ENCODE measurements at places on chromosomes 11 and 22. TPM values are rescaled to one million over a fixed set of nuclear protein-coding genes. Genes with fewer than 3 reads are reported as not detected.

The OR2AG2 gene
- total RNA-seq, result not detected

The CHRM1 gene
- total RNA-seq, result not detected

The CRYBB3 gene
- total RNA-seq, result not detected

The MYOD1 gene
- total RNA-seq, result not detected

GRCh38 chr11:119982517-119983239 lies 155.2 kb downstream of the TRIM29 start:
- no peak for DNase-seq

GRCh38 chr11:94550513-94550912 lies 6.8 kb downstream of the FUT4 start:
- no peak for DNase-seq

DNA sequence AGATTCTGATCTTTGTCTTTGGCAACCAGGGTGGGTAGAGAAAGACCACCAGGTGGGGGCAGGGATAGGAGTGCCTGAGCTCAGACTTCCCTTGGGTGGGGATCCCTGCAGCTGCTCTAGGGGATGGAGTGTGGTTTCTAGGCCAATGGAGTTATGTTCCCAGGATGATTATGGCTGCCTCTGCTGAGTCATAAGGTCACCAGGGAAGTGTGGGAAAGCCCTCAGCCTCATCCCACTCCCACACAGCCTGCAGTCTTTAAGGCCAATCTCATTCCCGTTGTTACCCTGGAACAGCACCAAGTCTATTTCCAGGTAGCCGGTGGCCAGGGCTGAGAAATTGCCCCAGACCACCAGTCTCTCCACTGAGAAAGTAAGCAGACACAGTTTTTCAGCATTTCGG lies 2269.3 kb upstream of the RAG2 start:
- DNase-seq, result no peak

DNA sequence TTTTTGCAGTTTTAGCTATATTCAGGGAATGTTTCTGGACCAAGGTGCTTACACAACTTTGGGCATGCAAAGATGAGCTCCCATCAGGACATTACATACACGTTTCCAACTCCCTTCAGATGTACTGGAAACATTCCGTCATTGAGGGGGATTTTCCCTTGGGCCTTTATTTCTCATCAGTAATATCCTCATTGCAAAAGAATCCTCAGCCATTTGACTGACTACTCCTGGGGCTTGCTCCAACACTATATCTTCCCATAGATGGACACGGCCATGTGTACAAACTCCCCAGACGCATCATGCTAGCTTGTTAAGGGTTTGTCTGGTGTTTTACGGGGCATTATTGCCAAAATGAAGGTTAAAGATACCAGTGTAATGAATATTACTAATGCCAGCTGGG lies 59.3 kb upstream of the NUP160 start:
- no peak for DNase-seq

- no peak for DNase-seq
These were observed 315.8 kb downstream of the CASP12 start for GRCh38 chr11:104582431-104582830.

DNA sequence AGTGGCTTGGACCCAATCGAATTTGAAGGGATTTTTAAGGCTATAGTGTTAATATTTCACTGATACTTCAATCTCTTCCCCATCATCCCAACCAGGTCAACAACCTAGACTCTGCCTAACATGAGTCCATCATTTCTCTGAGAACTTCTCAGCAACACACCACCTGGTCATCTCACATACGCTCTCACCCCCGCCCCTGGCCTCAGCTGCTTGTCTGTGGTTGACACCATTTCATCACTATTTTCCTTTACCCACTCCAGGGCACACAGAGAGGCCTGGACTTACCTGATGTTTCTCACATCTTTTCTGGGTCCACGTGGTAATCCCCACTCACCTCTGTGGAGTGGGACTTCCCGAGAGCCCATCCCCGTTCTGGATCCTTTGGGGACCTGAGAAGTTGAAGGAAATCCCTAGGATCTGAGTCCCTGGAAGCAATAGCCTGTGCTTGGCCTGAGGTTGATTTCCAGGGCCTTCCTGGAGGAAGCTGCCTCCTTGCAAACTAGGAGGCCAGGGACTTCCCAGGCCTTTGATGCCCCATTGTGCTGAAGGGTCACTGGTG lies 3.2 kb downstream of the P2RX3 start:
- no peak for DNase-seq

DNA sequence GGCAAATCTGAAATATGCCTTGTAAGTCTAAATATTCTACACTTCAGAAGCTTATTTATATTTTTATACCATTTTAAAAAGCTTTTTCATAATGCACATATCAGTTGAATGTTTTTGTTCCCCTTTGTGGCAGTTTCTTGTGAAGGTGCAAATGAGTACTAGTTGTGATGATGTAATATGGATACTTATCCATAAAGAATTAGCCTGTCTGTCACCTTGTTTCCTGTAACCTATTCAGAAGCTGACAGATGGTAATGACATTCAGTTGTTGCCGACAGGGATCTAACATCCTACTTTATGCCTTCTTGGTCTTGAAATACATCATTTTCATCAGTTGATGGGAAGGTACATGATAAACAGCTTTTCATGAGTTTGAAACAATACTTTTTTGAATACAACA lies 2.9 kb downstream of the QSER1 start:
- no peak for DNase-seq

DNA sequence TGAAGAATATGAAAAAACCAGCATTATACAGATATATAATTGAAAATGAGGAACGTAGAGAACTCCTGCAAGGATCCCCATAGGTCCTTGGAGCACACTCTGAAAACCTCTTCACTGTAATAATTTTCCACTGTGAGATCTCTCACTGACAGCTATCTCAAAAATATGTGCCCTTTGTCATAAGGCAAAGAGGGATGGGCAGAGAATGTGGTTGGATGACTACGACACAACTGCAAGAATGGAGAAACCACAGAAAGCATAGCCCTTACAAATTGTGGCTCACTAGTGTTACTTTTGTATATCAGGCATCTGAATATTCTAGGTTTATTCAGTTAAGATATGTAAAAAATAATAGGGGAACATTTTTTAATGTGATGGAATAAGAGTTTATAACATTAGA lies 7.9 kb upstream of the CTSC start:
- DNase-seq, result no peak

DNA sequence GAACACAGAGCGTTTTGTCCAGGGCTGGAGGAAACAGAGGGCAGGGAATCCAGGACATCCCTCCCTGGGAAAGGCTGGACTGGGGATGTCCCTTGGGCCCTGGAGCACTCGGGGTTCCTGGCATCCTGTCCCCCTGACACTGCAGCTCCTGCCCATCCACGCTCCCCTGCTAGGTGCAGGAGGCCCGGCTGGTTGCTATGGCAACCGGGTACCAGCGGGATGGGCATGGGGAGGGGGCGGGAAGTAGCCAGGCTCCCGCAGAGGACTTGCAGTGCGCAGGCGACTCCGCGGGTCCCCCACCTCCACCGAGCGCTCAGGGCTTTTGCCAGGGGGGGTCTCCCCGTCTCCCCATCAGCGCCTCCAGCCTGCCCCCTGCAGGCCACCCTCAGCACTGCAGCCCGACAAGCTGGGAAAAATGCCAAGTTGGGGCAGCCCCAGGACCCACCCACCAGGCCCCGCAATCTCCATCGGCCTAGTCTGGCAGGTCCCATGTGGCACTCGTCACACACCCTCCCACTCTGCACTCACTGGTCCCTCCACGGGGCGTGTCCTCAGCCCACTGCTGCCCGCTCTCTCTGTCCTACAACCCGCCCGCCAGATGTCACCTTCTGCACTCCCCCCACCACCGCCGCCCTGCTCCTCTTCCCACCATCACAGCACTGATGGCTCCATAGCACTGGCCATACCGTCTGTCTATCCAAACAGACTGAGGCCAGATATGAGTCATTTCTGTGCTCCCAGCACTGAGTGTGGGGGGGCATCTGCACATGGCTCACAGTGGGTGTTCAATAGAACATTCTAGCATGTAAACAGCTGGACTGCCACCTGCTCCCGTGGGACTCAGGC lies 31.5 kb downstream of the KIAA0930 start:
- peak; percentile 75 for DNase-seq

GRCh38 chr22:47148956-47149728 lies 386.7 kb downstream of the TBC1D22A start:
- DNase-seq, result no peak

All from cardiac septum (tissue), 1 donor.